ENCODE measurements at places on chromosomes 2 and 18.

DNA sequence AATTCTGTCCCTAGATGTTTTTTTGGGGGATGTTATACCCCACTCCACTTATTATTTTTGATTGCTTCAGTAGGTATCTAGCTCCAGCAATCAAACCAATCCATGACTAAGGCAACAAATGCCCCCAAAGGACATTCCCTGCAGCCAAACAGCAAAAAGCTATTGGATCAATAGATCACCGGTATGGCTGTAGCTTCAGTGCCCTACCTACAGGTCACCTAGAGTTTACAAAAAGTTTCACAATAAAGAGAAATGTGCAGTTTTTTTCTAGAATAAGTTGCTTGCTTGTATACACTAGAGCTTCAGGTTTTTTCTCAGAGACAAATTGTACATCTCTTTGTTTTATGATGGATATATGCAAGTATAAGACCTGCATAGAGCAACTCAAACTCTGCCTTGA is 27.7 kb downstream of the PDE11A start:
- DNase-seq: no peak

- DNase-seq: no peak
These were observed 98.0 kb downstream of the RND3 start for GRCh38 chr2:150389447-150389846.

DNA sequence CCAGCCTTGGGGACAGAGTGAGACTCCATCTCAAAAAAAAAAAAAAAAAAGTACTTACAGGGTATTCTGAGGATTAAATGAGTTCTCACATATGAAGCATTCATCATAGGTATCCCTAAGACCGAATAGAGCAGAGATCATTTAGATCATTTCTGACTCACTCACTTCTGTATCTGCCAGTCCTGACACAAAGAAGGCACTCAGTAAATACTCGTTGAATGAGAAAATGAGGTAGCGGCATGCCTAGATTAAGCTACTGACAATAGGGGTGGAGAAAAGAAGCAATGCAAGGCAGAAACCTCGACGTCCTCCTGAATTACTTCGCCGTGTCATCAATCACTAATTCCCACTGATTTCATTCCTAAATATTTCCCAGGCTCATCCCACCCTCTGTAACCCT is 103.8 kb downstream of the GREB1L start:
- DNase-seq: no peak

DNA sequence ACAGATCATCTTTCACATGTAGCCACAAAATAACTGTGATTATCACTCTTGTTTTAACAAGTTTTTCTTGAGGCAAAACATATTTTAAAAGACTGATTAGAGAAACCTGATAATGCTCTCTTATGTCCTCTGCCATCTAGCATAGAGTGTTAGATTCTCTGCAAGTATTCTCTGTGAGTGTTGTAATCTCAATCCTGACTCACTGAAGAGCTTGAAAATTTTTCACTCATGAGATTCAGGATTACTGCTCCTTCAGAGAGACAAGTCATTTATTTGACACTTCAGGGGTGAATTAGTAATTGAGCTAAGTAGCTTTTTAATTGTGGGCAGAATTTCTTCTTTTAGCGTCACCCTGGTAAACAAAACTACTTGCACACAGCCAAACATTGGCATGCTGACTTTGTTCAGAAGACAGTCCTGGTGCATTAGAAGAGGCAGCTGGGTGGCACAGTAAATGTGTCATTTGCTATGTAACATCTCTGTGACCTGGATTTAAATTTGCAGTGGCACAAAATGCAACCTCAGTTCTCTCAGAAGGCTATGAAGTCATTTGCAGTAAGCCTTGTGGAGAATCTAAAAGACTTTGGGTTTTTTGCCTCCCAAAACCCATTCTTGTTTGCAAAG is 172.9 kb downstream of the LRP1B start:
- DNase-seq: peak; percentile 5

GRCh38 chr2:131488306-131489205 is 3.6 kb downstream of the MZT2A start:
- DNase-seq: no peak

DNA sequence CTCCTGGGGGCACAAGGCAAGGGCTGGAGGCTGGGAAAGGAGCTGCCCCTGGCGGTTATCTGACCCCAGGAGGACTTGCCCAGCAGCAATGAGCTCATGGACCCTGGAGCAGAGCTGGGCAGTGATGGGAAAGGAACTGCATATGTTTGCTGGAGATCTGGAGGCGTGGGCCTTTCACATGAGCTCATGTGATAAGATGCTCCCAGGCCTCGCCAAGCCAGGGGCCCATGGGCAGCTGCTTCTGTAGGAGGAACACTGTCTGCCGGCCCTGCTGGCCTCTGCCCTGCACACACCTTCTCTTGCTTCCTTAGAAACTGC is 9.0 kb upstream of the NPPC start:
- DNase-seq: no peak

- no peak for DNase-seq
These were observed 25.8 kb downstream of the KCNJ3 start for GRCh38 chr2:154724194-154724797.
